ENCODE measurements at places on chromosomes 1 and 21.
A peak's percentile ranks its signal among the peaks of the same experiment; 100 is the strongest.

DNA sequence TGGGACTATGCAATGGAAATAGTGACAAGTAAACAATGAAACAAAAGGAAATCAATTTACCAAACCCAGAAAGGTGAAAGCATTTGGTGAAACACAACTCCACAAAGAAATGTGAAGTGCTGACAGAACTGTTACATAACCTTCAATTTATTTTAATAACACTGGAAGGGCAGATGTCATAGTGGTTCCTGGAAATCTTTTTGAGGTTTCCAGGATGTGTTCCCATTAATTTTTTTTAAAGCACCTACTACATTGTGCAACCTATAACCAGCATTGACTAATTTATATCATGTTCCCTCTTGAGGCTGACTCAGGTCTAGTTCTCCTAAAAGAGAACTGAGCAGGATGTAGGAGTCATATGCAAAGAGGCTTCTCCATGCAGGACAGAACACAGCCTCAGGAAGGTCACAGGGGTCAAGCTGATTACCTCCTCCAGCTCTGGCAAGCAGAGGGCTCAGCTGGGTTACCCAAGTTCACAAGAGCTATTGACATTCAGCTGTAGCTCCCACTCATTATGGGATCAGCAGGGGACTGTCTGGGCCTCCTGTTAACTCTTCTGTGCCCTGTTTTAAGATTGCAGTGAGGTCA is 157.1 kb upstream of the NRIP1 start:
- DNase-seq, result peak; percentile 87

DNA sequence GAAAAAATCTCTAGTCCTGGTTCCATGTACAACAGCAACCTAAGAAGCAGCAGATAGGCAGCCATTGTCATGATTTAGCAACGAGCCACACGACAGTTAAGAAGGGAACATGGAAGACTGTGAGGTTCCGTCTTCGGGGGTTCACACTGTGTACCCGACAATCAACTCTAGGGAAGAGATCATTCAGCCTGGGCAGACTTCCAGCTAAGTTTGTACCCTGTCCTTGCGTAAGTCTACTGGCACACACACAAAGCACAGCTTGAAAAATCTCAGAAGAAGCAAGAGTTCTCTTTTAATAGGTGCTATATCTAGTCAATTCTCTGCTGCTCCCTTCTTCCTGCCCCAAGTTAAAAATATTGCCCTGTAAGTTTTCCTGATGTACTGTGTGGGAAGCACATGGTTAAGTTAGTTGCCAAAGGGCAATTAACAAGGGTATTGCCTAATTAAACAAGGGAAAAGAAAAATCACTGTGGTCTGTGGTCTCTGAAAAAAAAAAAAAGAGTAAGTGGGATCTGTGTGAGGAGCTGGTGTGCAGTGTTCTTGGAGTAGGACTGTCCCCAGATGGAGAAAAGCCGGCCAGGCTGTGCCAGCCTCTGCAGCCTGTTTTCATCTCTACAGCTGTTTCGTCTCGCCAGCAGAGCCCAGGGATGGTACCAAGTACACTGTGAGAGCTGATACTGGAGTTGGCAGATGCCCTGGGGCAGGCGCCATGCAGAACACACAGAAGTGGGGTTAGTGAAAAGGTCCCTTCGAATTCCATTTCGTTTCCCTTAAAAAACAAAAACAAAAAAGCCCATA is 6.4 kb upstream of the MYBPHL start:
- no peak for DNase-seq

DNA sequence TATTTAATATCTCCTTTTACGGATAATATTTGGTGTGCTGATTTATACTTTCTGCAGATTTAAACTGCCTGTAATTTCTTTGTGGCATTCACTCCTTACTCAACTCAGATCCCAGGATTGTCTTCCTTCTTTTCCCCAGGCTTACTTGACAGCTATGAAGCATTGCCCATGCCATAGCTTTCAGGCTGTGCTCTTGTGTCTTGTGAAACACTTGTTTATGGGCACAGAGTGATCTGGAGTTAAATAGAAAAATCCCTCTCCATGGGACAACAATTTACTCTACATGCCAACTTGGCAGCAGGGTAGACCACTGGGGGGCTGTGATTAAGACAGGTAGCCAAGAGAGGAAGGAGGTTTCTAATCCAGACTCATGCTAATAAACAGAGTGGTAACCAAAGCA is 57.4 kb downstream of the PPP1R12B start:
- no peak for DNase-seq

DNA sequence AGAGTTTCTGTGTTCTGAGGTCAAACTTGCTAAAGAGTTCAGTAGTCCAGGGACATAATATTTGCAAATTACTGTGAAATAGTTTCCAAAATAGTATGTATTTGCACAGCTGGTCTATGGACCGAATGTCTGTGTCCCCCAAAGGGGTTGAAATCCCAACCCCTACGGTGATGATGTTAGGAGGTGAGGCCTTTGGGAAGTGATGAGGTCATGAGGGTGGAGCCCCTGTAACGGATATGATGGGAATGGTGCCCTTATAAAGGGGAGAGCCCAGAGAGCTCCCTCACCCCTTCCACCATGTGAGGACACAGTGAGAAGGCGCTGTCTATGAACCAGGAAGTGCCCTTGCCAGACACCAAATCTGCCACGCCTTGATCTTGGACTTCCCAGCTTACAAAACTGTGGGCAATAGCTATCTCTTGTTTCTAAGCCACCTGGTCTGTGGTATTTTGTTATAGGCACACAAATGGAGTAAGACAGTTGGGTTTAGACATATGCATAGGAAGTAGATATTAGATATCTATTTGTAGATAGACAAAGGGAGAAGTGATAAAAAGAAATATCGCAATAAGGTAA is 21.7 kb downstream of the RNF187 start:
- DNase-seq, result no peak

GRCh38 chr1:192905049-192905448 is 96.2 kb downstream of the RGS2 start:
- no peak for DNase-seq

DNA sequence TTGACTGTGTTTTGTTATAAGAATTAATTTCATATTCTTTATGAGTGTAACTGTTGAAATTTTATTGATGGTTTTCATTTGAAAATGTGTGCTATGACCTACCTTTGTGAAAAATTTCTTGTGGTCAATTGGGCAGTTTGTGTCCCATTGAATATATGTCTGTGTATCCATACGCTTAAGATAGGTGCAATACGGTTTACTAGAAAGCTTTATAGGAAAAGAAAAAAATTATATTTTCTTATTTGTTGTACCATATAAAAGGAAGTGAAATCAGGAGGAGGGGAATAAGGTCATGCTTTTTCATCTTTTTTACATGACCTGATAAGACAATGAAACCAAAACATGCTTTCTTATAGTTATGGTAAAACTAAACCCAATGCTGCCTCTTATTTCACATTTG is 807.7 kb downstream of the USP25 start:
- no peak for DNase-seq

- DNase-seq, result no peak
These were observed 55.9 kb downstream of the LEPR start for GRCh38 chr1:65476327-65476726.

DNA sequence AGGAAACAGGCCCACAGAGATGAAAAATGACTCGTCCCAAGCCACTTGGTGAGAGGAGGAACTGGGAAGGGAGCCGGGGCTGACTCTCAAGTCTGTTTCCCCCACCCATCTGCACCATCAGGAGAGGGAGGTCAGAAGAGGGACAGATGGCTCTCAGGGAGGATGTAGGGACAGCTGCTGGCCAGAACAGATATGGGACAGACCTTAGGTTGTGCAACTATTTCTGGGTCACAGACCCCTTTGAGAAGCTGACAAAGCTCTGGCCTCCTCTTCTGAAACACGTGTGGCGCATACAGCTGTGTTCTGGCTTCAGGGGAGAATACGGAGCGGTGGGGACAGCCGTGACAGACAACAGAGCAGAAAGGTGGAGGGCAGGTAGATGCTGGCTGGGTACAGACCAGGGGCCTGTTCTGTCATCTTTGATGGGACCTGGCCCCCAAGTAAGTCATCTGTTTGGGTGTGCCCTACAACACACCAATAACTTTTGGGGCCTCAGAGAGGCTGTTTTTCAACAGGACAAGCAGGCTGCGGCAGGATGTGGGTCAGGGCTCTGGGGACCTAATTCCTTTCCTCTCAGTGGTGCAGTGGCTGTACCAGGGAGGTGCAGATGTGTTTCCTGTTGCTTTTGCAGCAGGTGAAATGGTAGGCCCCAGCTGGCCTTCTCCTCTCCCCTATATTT is 7.3 kb downstream of the SH3BGRL3 start:
- no peak for DNase-seq

DNA sequence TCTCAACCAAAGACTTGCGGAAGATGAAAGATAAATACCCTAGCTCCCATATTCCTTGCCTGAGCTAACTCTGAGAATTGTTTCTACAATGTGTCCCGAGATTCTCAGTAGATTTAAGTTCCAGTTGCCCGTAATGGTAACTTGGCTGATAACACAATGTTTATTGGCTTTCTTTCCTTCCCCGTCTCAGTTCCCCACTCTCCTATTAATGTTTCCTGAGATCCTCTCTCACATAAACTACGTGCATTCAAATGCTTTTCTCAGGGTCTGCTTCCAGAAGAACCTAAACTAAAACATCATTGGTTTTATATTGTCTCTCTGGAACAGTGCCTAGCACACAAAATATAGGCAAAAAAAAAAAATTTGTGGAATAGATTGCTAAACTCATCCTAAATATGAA is 794.2 kb upstream of the ADGRL2 start:
- no peak for DNase-seq

DNA sequence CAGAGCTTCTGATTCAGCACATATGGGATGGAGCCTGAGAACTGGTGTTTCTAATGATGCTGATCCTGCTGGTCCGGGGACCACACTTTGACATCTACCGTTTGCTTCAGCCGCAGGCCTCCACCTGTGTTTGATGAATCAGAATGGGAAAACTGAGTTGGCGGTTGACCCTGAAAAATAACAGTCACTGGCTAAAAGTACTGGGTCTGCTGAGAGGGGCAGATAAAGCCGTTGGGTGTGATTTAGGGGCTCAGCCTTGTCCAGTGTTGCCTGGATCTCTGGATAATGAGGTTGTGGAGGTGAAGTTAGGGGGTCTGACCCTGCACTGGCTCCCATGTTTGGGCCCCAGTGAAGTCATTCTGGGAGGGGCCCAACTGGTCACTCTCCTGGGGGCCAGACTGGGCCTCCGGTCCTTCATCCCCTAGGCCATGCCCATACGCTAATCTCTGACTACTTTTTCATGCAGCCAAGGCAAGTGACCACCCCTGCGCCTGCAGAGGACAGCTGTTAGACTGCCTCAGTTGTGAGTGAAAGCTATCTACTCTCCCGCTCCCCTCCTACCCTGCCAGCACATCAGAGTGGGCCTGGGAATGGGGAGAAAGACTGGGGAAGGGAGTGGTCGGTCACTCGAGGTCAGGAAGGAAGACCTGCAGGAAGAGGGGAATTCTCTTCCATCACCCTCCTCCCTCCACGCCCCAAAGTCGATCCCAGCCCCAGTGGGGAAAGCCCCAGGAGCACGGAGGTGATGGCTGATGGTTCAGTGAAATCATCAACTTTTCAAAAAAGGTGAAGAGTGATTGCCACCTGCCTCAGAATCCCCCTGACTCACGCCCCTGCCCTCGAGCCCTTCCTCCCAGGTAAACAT is 27.7 kb downstream of the VASH2 start:
- no peak for DNase-seq

DNA sequence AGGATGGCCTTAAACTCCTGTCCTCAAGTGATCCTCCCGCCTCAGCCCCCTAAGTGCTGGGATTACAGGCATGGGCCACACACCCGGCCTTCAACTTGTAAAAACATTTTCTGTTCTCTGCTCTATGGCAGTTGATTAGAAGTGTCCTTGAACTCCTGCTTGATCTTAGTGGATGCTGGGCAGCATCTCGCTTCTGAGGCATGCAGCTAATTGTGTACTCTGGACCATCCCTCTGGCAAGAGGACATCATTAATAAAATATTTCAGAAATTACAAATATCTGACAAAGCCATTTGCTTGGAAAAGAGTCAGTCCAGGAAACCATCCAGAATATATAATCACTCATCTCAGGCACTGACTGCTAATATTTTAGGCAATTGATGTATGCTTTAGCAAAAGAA is 8.1 kb downstream of the NGF start:
- DNase-seq, result no peak

DNA sequence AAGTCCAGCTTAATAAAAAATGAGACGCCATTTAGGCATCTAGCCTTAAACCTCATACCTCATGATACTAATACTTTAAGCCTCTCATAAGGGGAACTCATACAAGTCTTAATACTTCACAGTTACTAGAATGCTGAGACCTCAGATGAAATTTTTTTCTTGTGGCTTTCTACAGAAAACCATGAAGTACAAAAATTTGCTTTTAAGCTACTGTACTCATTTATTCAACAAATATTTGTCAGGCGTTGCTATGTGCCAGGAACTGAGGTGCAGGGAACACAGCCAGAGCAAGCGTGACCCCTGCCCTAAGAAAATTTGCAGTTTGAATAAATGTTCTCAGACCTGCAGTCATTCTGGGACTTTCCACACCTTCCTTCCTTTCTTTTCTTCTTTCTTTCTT is 150.6 kb downstream of the MRPL39 start:
- no peak for DNase-seq

DNA sequence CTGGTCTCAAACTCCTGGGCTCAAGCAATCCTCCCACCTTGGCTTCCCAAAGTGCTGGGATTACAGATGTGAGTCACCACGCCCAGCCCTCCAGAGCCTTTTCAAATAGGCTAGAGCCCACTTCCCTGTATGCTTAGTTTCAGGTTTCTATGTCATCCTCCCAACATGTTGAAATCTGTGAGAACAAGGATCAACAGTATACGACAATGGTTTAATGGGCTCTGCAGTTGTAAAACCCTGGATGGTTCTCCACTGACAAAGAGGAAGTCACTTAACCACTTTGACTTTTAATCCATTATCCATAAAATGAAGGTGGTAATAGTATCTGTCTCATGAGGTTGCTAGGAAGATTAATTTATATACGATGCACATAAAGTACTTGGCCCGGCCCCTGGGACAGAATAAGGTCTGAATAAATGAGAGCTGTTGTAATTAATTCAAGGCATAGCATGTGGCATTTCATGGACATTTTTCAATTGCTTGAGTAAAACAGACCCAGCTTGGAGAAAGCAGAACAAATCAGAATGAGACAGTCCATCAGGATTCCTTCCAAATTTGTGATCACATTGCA is 113.9 kb upstream of the ZNF648 start:
- DNase-seq, result no peak

DNA sequence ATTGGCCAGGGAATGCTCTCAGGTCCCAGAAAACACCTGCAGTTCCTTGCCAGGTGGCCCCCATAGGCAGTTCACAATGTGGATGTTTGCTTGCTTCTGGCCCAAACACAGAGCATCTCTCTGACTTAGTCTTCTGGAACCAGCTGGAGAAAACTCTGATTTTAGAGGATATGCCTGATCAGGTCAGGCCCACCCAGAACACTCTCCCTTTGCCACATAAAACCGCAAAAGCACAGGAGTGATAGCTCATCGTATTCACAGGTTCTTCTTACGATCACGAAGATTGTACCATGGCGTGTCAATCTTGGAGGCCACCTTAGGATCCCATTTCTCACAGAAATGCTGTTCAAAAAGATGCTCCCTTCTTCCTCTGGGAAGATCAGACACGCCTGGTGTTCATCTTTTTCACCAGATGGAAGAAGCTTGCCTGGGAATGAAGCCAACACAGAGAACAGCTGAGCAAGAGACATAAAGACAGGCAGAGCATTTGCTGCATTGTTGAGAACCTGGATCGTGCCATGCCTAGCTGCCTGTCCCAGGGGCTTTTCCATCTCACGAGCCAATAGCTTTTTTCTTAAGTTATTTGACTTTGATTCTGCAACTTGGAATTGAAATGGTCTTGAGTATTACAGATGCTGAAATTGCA is 11.6 kb upstream of the CD247 start:
- no peak for DNase-seq

GRCh38 chr1:199706826-199707606 is 320.5 kb upstream of the NR5A2 start:
- no peak for DNase-seq

Measured in ELF-1 (cell line).